Stimulated activated CD8-positive, alpha-beta memory T cell treated with anti-CD3 and anti-CD28 coated beads, Interleukin-7, amount 100 ng/mL, for 1 hour (primary cell): ENCODE measurements at places on chromosomes 13 and 19.

GRCh38 chr19:46720503-46721239, 3.8 kb upstream of the PRKD2 start:
- DNase-seq = no peak

- no peak for DNase-seq
Measured at GRCh38 chr19:49342291-49342721, 7.1 kb downstream of the CD37 start.

- DNase-seq = no peak
Measured at GRCh38 chr19:47102346-47103060, 11.1 kb downstream of the ZC3H4 start.

GRCh38 chr19:28153123-28153522, 1059.8 kb downstream of the UQCRFS1 start:
- no peak for DNase-seq

GRCh38 chr13:60501236-60501635, 104.2 kb downstream of the TDRD3 start:
- no peak for DNase-seq

DNA sequence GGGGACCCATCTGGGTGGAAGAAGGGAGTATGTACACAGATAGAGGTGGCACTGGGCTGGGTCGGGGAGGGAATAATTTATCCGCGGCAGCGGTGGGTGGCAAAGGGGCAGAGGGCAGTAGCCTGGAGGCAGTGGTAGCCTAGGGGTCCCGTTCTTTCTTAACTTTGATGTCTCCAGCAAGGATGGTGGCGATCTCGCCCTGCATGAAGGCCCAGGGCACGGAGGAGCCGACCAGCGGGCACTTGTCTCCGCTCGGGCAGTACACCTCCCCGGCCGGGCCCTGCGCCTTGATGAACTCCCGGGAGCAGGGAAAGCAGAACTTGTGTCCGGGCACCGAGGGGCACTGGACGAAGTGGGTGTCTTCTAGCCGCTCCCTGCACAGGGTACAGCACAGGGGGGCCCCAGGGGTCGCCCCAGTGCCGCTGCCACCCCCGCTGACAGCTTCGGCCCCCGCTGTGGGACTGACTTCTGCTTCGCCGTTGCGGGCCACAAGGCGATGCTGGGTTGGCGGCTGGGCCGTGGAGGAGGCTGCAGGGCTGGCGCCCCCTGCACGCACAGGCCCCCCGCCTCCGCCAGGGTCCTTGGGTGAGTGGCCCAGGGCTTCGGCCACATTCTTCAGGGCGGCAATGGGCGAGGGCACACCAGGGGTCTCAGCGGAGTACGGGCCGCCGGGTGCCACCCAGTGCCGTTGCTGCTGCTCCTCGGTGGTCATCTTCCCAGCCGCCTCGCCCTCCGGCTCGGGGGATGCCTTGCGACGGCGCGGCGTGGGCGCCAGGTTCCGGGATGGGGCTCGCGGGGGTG, 1.9 kb downstream of the IRF2BP1 start:
- DNase-seq = no peak

- no peak for DNase-seq
Measured at GRCh38 chr13:95535243-95535642, 17.3 kb upstream of the CLDN10 start.

GRCh38 chr19:35751839-35752745, 3.7 kb downstream of the LIN37 start:
- no peak for DNase-seq

GRCh38 chr13:50990065-50990817, 80.7 kb downstream of the RNASEH2B start:
- no peak for DNase-seq

- DNase-seq = no peak
Measured at GRCh38 chr13:106113796-106114195, 421.7 kb downstream of the EFNB2 start.

DNA sequence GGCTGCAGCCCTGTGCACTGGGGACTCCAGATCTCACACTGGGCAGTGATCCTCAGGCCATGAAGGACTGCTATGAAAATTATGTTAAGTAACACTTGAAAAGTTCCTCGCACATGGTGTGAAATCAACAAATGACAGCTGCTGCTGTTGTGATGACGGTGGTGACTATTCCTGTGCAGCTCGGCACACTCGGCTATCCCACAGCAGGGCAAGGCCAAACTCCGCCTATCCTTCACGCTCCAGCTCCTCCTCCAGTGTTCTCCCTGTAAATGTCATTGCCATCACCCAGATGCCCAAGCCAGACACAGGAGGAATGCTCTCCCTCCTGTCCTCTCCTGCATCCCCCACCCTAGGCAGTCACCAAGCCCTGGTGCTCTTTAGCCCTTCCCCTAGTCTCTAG, 31.3 kb downstream of the GRIK5 start:
- no peak for DNase-seq

DNA sequence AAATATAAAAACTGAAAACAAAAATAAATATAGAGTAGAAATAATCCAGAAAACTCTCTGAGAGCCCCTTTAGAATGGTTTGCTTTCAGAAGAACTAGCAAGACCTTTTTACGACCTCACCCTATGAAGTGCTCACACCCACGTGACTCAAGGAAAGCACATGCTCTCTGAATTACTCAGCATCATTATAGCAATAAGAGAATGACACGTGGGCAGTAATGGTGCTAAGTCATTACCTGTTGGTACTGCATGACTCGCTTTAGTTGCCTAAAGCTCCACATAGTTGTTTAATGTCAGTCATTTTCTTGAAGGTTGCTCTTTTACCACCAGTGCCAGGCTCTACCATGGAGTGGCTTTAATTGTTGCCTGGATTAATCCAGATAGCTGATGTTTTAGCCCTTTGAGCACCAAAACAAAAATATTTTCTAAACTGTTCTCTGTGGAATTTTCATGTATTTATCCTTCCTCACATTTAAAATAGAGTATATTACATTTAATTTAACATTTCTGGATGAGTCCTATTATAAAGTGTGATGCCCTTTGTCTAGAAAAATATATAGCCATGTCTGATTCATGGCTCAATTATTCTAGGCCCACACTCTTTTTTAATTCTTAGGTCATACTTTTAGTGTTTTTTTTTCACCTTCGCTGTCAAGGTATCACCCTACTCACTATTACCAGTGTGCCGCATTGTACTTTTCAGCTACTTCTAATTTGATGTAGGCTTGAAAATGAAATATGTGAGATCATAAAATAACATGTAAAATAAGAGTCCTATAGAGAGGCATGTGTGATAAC, 56.8 kb downstream of the THSD1 start:
- DNase-seq = no peak

GRCh38 chr19:49338691-49339300, 3.6 kb downstream of the CD37 start:
- DNase-seq = no peak

DNA sequence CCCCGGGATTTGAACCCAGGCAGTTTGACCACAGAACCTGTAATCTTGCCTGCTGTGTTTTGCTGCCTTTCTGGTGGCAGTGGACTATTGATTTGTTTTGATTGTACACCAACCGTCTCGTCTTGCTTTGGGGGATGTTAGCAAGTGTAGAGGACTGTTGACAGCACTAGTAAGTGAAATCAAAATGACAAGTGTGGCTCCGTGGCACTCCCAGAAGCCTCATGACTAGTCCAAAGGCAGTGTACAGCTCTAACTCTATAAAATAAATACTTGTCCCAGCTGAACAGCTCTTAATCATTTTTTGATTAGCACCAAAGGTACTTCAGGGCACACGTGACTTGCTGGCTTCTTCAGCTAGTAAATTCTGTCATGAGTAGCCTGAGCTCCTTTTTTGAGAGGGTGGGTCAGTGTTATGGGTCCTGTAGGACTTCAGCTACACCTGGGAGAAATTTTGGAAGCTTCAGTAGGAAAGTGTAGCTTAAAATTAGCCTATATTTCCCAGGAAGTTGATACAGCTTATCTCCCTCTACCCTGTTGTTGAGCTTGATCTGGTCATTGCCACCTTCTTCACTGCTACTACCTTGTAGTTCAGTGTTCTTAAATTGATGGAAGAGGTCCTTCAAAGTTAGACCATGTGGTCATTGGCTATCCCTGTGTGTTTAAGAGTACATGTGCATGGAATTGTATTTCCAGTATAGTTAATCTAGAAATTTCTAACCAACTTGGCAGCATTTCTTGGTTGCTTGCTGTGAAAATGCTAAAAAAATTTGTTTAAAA, 15.1 kb downstream of the TM9SF2 start:
- DNase-seq = no peak
